Stimulated activated naive CD4-positive, alpha-beta T cell treated with Interleukin-2 at 50 U/mL for 16 hours (primary cell): ENCODE measurements at places on chromosomes 6 and 20.

GRCh38 chr6:41280381-41281057 is 6.0 kb downstream of the TREM1 start:
- DNase-seq = no peak

GRCh38 chr6:12656906-12657305 is 59.7 kb upstream of the PHACTR1 start:
- no peak for DNase-seq

GRCh38 chr6:82178077-82178758 is 69.3 kb downstream of the IBTK start:
- no peak for DNase-seq

GRCh38 chr6:144104488-144104887 is 9.1 kb upstream of the SF3B5 start:
- DNase-seq = no peak
